ENCODE measurements at places on chromosomes 5 and 9. TPM values are rescaled to one million over a fixed set of nuclear protein-coding genes. Genes with fewer than 3 reads are reported as not detected.

Gene NOTCH1
- total RNA-seq: 4.4 TPM

Gene MOB3B
- total RNA-seq: 0.83 TPM

Gene TAF11L5
- total RNA-seq: not detected

Gene NFX1
- 20.3 TPM for total RNA-seq

Gene DOLK
- total RNA-seq: 16.3 TPM

Gene SLC27A4
- total RNA-seq: 24.8 TPM

Gene SPAAR
- total RNA-seq: 0.06 TPM

Gene LYSMD3
- total RNA-seq: 10.8 TPM

Gene TRPM3
- under 0.01 TPM for total RNA-seq

Gene MAMDC4
- total RNA-seq: 2.1 TPM

Gene SPATA31D4
- total RNA-seq: not detected

Gene CCNI2
- total RNA-seq: 0.09 TPM

Gene QRFP
- total RNA-seq: not detected

Gene C9
- total RNA-seq: not detected

Gene GPX3
- 13.1 TPM for total RNA-seq
